ENCODE measurements at places on chromosomes 16 and 17.

- no peak for DNase-seq
Observed at GRCh38 chr17:7208754-7209460, 10.7 kb downstream of the DLG4 start.

GRCh38 chr17:18247613-18248001 is 10.9 kb downstream of the FLII start:
- DNase-seq, result no peak

GRCh38 chr17:10741416-10742135 is 11.8 kb upstream of the TMEM220 start:
- no peak for DNase-seq

DNA sequence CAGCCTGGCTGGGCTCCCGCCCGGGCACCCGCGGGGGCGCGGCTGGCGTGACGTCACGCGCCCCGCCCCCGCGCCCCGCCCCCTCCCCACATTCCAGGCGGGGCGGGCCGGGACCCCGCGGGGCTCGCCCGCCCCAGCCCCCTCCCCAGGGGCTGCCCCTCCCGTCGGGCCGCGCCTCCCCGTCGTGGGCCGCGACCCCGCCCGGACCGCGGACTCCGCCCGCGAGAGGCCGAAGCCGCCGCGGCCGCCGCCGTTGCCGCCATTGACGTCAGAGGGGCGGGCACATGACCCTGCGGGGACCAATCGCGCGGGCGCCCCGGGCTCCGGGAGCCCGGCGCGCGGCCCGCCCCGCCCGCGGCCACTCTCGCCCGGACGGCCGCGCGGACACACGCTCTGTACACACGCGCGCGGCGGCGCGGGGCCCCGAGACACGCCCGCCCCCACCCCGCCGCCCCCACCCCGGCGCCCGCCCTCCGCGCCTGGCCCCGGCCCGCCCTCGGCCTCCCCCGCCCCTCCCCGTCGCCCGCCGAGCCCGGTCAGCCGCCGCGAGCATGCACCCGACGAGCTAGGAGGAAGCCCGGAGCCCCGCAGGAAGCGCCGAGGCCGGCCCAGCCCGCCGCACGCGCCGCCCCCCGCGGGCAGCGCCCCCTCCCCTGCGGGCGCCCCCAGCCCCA is at the start of gene CMIP:
TSS of gene CMIP (plus strand) at position 361 of the 674 bp plus-strand sequence.
- peak; percentile 77 for DNase-seq

- no peak for DNase-seq
Observed at GRCh38 chr16:74888888-74889287, 96.0 kb downstream of the WDR59 start.

GRCh38 chr17:50956750-50957523 is 90.8 kb upstream of the TOB1 start:
- peak; percentile 57 for DNase-seq

DNA sequence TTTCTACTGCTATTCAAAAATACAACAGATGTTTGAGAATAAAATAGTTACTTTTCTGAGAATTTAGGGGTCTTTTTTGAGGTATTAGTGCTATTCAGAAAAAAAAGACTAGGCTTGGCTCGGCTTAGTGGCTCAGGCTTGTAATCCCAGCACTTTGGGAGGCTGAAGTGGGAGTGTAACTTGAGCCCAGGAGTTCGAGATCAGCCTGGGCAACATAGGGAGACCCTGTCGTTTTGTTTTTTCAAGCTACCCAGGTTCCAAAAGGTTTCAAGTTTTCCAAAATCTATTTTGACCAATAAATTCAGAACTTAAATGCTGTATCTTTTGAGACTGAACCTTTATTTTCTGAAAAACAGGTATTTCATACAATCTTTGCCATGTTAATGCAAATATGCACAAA is 3.2 kb upstream of the ARL6IP1 start:
- DNase-seq, result no peak

DNA sequence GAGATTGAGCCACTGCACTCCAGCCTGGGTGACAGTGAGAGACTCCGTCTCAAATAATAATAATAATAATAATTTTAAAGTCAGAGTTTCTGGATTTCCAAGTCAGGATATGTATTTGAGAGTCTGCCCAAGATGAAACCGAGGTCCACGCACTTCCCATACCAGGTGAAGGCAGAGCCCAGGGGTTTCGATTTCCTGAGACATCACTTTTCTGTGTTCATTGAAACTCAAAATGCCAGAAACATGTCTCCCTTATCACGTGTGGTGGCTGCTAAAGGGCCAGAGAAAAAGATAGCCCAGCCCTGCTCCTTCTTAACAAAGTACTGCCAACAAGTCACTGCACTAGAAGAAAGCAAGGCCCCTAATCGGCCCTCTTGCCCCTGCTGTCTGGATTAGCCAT is 9.8 kb upstream of the RNF157 start:
- no peak for DNase-seq

- no peak for DNase-seq
Observed at GRCh38 chr16:64276646-64277045, 845.2 kb downstream of the CDH11 start.

DNA sequence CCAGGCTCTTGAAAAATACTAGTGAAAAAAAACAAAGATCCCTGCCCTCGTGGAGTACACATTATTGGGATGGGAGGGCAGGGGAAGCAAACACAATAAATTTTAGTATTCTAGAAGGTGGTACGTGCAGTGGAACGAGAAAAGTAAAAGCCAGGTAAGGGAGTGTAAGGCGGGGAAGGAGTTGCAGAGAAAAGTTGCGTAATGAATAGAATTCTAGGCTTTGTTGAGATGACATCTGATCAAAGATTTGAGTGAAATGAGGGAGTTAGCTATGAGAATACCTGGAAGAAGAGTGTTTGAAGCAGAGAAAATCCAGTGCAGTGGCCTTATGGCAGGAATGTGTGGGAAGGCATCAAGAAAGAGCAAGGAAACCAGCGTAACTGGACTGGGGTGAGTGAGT is 2.1 kb downstream of the CKLF start:
- no peak for DNase-seq

- DNase-seq, result no peak
Observed at GRCh38 chr16:86437348-86437747, 73.0 kb upstream of the FOXF1 start.

GRCh38 chr16:78606545-78606944 is 507.1 kb downstream of the WWOX start:
- DNase-seq, result no peak

GRCh38 chr16:90070440-90070839 is 6.7 kb downstream of the PRDM7 start:
- DNase-seq, result no peak

GRCh38 chr16:70680495-70681381 is 5.1 kb downstream of the MTSS2 start:
- no peak for DNase-seq

DNA sequence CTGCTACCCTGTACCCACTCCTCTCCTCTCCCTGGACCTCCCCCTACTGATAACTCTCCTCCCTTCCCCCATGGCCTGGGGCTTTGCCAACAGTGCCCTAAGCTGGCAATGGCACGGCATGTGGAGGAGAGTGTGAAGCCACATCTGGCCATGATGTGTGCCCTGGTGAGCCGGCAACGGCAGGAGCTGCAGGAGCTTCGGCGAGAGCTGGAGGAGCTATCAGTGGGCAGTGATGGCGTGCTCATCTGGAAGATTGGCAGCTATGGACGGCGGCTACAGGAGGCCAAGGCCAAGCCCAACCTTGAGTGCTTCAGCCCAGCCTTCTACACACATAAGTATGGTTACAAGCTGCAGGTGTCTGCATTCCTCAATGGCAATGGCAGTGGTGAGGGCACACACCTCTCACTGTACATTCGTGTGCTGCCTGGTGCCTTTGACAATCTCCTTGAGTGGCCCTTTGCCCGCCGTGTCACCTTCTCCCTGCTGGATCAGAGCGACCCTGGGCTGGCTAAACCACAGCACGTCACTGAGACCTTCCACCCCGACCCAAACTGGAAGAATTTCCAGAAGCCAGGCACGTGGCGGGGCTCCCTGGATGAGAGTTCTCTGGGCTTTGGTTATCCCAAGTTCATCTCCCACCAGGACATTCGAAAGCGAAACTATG is 5.2 kb downstream of the TRAF4 start:
- no peak for DNase-seq

DNA sequence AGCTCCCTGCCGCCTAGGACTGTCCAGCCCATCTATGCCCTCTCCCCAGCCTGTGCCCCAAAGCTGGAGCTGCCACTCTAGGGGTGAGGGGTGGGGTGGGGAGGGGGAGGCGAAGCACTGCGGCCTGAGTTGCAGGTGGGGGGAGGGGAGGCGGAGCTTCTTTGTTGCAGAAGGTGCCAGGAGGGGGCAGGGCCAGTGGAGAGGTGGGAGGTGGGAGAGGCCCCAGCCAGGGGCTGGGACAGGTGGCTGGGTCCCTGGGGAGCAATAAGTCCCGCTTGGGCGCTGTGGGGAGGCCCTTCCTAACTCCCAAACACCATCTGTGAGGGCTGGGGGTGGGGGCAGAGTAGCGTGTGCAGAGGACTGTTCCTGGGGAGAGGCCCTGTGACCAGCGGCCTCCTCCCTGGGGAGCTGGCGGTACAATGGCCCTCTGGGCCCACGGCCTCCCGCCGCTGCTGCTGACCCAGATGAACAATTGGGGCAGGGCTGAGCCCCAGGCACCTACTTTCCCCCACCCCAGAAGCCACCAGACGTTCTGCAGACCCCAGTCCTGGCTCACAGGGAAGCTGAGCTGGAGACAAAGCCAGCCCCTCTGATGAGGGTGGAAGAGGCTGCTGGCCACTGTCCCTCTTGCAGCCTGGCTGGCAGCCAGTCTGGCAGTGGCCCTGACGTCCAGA is 2.2 kb upstream of the NTN3 start:
- DNase-seq, result no peak

DNA sequence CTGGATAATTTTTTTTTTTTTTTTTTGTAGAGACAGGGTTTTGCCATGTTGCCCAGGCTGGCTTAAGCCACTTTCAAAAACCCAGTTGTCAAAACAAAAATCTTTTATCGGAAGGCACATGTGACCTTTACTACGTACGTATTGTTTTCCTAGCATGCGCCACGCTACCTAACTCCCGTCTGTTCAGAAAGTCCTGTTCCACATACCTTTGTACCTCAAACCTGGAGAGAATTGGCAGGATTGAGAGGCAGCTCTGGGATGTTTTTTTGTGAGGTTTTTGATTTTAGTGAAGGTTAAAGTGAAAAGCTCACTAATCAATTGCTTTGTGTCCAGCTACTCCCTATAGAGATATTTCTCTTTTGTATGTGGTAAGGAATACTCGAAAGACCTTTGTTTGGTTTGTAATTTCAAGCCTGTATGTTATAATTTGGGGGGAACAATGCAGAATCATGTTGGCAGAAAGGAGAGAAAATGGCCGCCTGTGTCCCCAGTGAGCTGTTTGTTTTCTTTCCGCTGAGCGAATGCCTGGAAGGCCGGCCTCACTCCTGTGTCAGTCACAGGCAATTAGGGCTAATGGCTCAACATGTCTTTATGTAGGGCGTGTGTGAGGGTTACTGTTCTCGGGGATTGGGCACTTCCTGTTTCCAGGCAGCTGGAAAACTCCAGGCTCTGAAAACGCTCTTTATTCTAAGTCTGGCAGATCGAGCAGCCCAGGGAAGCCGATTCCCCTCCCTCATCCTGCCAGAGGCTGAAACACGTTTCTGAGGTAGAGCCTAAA is 60.8 kb upstream of the CLEC18A start:
- peak; percentile 67 for DNase-seq

- no peak for DNase-seq
Observed at GRCh38 chr16:25177831-25178688, 38.7 kb upstream of the AQP8 start.

DNA sequence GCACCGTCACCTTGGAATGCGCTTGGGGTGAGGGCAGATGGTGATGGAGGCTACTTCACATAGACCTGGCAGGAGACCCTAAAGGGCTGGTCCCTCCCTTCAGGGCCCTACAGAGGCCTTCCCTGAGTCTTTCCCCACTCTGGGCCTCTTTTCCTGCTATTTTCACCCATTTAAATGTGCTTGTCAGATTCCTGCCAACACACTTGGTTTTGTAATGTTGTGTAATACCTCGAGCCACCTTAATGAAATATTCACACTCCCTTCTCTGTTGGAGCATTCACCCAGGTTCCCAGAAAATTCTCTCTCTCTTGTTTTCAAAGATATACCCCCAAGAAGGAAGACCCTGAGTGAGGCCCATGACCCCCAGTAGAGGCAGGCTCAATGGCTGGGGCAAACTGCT is 456.6 kb upstream of the DYNLRB2 start:
- DNase-seq, result no peak

- DNase-seq, result no peak
Observed at GRCh38 chr17:79936050-79936449, 96.8 kb upstream of the CBX4 start.

- peak; percentile 25 for DNase-seq
Observed at GRCh38 chr16:68200088-68200783, 35.7 kb downstream of the ESRP2 start.

- DNase-seq, result no peak
Observed at GRCh38 chr17:58242171-58242784, 3.9 kb downstream of the LPO start.

DNA sequence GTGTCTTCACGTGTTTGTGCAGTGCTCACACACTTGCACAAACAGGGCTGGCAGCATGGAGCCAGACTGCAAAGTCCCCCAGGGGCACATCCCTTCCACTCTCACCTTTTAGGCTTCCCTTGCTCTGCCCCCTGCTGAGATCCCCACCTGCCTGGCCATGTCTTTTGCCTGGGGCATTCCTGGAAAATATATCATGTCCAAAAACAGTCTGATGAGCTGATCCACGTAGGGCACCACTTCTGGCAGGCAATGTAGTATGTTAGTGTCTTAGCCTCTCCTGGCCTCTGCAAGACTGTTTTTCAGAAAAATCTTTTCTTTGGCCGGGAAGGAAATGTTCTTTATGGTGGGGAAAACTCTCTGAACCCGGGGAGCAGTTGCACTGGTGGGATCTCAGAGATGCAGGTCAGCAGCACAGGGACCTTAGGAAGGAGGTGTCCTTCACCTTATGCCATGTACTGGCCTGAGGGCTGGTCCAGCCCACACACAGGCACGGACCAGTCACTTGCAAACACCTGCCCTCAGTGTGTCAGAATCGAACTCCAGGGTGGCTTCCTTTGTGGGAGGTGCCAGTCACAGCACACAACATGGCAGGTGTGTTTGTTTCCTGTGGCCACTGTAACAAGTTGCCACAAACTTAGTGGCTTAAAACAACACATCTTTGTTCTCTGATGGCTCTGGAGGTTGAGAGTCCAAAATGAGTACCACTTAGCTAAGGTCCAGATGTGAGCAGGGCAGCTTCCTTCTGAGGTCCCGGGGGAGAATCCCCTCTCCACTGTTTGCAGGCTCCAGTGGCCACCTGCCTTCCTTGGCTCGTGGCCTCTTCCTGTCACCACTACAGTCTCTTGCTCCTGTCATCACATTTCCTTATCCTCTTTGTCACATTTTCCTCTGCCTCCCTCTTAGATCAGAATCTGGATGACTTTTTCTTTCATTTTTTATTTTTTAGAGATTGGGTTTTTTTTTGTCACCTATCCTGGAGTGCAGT is 46.6 kb downstream of the MPRIP start:
- no peak for DNase-seq

- no peak for DNase-seq
Observed at GRCh38 chr17:82930924-82931698, 91.3 kb upstream of the ZNF750 start.

GRCh38 chr16:30143347-30143702 is 20.3 kb upstream of the MAPK3 start:
- DNase-seq, result no peak

DNA sequence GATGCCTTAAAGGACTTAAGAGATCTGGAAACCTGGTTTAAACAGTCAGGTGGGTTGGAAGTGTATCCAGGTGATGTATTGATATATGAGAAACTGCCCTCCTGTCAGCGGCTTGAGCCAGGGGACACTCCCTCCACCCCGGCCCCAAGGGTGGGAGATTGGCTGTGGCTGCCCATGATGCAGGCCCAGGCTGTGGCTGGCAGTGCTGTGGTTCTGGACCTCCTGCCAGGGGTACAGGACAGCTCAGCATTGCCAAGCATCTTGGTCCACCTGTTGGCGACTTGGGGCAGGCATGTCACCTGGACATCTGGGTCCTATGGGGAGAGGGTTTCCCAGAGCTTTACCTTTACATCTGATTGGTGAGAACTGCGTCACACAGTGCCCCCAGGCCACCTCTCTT is 201.0 kb downstream of the SPECC1 start:
- no peak for DNase-seq
